ENCODE measurements at places on chromosomes 7 and 10.

GRCh38 chr10:31395695-31396094 is 76.7 kb downstream of the ZEB1 start:
- no peak for DNase-seq

DNA sequence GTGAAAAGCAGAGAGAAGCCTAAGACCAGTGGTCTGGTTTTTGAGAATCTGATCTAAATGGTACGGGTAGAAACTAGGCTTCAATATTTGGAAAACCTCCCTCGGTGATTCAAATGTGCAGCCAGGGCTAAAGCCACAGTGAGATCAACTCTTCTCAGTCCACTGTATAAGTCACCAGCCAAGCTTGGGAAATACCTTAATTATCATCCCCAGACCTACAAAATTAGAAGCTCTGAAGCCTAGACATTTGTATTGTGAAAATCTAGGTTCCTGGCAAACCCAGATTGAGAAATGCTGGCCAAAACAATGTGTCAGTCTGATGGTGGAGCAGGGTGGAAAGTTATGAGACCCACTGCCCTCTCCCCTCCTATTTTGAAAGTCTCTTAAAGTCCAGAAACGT is 131.7 kb downstream of the DGKI start:
- no peak for DNase-seq

DNA sequence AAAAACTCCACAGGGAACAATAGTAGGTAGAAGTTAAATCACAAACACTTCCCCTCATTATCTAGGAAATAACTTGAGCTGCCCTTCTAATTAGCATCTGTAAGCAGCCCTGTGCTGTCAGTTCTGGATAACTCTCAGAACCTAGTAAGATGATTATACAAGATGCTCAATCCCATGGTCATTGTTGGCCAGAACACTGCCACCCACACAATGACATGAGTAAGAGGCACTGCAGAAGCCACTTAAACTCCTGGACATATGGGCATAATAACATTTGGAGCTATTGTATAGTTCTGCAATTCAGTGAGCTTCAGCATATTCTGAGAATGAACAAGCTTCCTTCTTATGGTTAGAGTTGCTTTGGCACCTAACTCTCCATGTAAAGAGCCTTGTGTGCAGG is 153.8 kb downstream of the PLPP4 start:
- no peak for DNase-seq

DNA sequence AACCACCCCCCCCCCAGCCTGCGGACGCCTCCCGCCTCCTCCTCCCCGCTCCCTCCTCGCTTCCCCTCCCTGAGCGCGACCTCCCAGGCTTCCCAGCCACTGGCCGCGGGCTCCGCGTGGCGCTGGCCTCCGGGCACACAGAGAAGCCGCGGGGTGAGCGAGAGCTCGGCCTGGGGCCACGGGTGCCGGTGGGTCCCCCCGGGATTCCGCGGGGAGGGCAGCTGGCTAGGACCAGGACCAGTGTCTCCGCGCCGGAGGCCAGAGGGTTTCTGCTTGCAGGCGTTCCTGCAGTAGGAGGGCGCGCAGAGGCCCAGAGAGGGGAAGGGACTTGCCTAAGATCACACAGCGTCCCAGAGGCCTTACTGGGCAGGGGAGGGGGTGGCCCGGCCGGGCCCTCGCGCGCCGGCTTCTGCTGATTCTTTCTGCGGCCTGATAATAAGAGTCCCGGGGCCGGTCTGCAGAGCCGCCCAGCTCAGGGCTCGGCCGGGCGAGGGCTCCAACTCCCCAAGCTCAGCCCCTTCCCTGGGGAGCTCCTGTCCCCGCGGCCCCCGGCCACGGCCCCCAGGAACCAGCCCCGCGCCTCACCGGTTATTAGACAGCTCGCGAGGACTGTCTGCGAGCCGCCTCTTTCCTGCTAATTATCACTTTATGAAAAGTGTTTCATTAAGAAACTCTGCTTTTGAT is 10.1 kb downstream of the UNCX start:
- no peak for DNase-seq

- no peak for DNase-seq
Observed at GRCh38 chr10:60171436-60172013, 218.2 kb downstream of the ANK3 start.

DNA sequence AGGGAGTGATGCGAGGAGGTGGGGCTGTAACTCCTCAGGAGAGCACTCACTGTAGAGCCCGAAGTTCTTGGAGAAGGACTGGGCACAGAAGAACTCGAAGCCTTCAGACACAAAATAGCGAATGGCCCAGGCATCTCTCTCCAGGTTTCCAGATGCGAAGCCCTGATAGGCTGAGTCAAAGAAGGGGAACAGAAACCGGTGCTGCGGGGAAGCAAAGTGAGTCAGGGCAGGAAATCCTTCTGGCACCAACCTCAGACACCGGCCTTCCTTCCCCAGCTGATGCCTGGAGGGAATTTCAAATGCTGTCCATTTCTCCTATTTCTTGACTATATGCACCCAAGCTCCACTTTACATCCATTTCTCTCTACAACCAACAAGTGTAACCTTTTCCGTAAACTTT is 26.8 kb downstream of the GOT1 start:
- no peak for DNase-seq

DNA sequence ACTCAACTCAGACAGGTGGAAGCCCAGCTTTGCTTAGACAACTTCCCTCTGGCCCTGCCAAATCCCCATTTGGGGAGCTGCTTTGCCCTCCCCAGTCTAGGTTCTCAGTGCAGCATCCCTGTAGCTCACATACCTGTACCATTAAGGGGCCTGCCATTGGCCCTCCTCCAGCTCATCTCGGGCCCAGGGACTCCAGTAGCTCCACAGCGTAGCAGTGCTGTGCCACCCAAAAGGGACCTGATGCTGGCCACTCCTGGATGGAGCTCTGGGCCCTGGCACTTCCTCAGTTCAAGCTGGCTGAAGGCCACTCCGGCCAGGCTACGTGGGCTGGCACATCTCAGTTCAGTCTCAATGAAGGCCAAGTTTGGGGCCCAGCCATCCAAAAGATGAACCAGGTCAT is 7.4 kb downstream of the LRIT1 start:
- no peak for DNase-seq

DNA sequence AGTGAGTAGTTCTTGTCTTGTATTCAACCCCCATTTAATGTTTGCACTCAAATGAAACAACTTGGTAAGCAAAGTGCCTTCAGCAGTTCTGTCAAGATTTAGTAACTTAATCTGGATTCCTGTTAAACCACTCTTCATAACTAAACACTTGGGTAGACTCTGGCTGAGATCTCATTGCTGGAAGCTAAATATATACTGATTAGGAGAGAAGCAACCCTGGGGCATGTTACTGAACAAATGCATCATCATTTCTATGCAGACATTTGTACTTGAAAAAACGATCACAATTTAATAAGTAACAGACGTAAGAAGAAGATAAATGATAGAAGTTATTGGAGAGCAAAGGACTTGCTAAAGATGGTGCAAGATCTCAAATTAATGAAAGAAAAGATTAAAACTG is 308.4 kb upstream of the POM121L12 start:
- DNase-seq, result no peak

GRCh38 chr7:47931005-47932004 is 17.0 kb downstream of the PKD1L1 start:
- no peak for DNase-seq

DNA sequence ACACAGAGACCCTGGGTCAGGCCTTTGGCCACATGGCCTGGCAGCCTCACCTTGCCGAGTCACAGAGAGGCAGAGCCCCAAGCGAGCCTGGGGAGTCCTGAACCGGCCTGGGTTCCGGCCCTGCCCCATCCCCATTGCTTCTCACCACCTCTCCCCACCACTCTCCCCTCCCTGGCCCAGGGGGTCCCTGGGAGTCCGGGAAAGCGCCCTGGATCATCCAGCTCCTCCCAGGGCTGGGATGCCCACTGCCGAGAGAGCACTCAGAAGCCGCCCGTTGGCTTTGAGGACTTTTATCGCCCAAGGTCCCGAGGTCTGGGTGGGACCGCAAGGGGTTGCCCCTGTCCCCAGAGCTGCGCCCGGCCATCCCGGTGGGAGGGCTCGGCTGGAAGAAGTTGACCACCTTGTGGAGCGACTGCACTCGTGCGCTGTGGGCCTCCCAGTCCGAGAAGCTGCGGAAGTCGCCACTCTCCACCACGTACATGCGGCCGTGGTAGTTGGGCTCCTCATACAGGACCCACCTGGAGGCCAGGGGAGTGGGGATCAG is 8.1 kb downstream of the CRYGN start:
- no peak for DNase-seq

All from CD4-positive, alpha-beta T cell treated with Interleukin-6 at 100 ng/mL for 8 hours (primary cell).